ENCODE measurements at places on chromosomes 7 and 10. TPM values are rescaled to one million over a fixed set of nuclear protein-coding genes. Genes with fewer than 3 reads are reported as not detected.

- H3K27ac ChIP-seq: no peak overlapping the region
- H3K36me3 ChIP-seq: no peaks in the 10 kb centered on the region
- no peaks in the 10 kb centered on the region for H3K4me1 ChIP-seq
- no peaks in the 10 kb centered on the region for H3K27me3 ChIP-seq
- H3K4me3 ChIP-seq: no peak overlapping the region
- DNase-seq: no peak
Observed at GRCh38 chr10:61336831-61337230, 116.3 kb downstream of the TMEM26 start.

DNA sequence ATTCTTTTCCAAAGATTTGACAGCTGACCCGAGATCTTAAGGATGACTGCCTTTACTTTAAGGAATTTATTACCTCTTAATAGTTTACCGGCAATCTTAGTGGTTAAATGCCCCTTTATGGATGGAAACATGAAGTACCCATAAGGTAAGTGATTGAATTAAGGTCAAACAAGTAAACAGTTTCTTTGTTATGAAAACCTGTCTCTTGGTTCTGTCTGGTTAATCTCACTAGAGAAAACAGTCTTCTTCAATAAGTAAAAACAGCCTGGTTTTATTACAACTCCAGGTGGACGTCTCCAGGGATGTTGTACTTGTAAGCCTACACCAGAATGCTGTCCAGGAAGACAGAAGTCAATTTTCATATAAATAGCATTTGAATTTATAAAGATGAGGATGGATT is 161.8 kb upstream of the MTPN start:
- no peaks in the 10 kb centered on the region for H3K27me3 ChIP-seq
- no peaks in the 10 kb centered on the region for H3K36me3 ChIP-seq
- DNase-seq: no peak
- no peaks in the 10 kb centered on the region for H3K4me1 ChIP-seq
- H3K27ac ChIP-seq: no peak overlapping the region
- H3K4me3 ChIP-seq: no peak overlapping the region

- H3K4me3 ChIP-seq: no peak overlapping the region
- peaks cover 55% of the 10 kb centered on the region for H3K4me1 ChIP-seq
- peak overlapping the region; percentile 55 for H3K27ac ChIP-seq
- no peak for DNase-seq
- H3K27me3 ChIP-seq: no peaks in the 10 kb centered on the region
Observed at GRCh38 chr7:47501406-47501805, 80.5 kb downstream of the TNS3 start.

DNA sequence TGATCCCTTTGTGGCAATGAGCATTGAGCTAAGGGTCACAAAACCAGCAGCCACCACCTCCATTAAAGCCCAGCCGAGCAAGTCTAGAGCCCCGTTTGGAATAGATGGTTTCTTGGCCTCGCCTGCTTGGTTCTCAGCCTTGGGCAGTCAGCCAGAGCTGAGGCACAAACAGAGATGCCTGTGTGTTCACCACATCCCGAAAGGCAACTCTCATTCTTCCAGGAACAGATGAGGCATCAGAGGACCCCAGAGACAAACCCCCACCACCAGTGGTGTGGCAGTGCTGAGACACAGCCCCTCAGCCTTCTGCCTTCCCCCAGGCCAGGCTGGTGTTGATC is 203.3 kb upstream of the ZMIZ1 start:
- no peak overlapping the region for H3K27ac ChIP-seq
- H3K4me1 ChIP-seq: no peaks in the 10 kb centered on the region
- H3K27me3 ChIP-seq: no peaks in the 10 kb centered on the region
- no peaks in the 10 kb centered on the region for H3K36me3 ChIP-seq
- no peak overlapping the region for H3K4me3 ChIP-seq
- no peak for DNase-seq

- H3K4me1 ChIP-seq: no peaks in the 10 kb centered on the region
- H3K27ac ChIP-seq: no peak overlapping the region
- no peak overlapping the region for H3K4me3 ChIP-seq
- no peaks in the 10 kb centered on the region for H3K27me3 ChIP-seq
- DNase-seq: no peak
Observed at GRCh38 chr10:104824380-104825006, 183.4 kb downstream of the SORCS3 start.

The NKX1-2 gene
- not detected for total RNA-seq

The DRGX gene
- total RNA-seq: not detected

The OR6B1 gene
- not detected for total RNA-seq

The DGKB gene
- 3.8 TPM for total RNA-seq
